ENCODE measurements at places on chromosomes 11 and 22.

DNA sequence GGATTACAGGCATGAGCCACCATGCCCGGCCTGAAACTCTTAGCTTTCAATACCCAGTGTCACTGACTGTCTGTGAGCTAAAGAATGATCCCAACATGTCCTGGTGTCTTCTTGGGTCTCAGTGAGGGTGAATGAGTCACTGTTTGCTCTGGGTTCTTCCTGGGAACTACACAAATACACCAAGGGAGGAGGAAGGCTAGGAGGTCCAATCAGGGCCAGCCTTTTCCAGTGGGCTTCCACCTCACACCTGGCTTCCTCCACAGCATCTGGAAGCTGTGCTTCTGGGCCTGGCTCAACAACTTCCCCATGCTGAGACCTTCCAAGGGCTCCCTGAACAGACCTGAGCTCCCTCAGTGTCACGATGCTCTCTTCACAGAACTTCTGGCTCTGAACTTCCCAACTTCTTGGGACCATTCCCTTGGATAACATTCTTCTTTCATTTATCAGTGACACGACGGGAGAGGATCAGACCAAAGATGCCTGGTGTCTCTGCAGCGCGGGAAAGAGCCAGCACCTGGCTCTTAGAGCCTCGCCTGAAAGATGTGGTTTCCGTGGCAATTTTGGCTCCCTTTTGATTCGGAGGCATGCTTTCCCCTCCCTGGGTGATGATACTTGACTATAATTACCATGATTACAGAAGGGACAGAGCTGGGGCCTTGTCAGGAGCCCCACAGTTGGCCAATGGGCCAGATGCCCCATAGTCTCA lies 22.3 kb upstream of the CHRM4 start:
- no peak for DNase-seq

DNA sequence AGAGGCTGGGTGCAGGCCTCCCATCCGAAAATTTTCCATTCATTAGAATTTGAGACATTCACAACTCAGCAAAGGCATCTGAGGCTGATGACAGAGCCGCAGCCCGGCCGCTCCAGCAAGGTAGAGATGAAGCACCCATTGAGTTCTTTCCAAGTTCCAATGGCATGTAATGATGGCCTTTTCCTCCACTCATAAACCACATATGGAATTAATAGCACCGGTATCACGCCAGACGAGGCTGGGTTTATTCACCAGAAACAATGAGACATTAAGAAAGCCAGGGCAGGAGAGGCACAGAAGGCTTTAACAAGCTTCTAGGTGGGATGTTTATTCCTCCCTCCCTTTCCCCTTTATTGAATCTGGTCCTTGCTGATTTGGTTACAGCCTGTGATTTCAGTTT lies 534.4 kb downstream of the MN1 start:
- no peak for DNase-seq

GRCh38 chr11:38330578-38330977 lies 1732.5 kb upstream of the RAG2 start:
- DNase-seq, result no peak

DNA sequence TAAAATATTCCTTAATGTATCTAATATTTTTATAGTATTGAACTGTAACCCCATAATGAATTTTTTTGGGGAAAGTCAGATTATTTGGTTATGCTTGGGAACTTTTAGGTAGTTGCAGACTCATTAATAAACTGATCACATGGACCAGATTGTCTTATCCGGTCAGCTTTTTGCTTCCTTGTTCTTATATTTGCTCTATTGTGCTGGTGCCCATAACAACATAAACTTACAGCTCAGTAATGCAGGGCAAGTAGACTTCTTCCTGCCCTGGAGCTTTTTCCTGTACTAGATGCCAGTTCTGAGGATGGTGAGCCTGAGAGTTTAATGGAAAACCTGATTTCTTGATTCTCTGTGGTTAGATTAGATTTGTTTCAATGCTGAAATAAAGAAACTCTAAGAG lies 53.2 kb downstream of the MTMR3 start:
- DNase-seq, result no peak

- no peak for DNase-seq
Observed at GRCh38 chr11:126090452-126090851, 27.8 kb upstream of the CDON start.

- DNase-seq, result no peak
Observed at GRCh38 chr11:35282221-35282882, 137.0 kb downstream of the SLC1A2 start.
